ENCODE measurements at places on chromosomes 6 and 20.

GRCh38 chr6:15026832-15027231 lies 219.0 kb upstream of the JARID2 start:
- DNase-seq, result no peak

DNA sequence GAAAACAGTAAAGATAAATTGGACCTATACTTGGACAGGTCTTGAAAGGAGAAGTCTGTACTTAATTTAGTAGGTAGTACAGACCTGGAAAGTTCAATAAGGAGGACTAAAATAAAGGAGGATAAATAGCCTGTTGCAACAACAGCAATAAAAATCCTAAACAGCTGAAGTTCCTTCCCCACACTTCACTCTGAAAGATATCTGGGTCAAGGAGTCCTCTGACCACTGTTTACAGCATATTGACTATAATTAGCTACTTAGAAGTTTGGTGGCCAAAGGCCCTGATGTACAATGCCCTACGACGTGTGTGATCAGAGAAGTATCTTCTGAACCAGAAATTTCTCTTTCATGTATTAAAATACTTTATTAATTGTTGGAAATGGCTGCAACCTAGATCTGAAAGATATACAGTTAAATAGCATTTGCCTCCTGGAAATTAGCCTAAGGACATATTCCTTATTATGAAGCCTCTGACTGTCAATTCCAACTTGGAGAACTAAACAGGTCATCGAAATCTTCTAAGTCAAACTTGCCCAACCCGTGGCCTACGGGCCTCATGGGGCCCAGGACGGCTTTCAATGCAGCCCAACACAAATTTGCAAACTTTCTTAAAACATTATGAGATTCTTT lies 82.8 kb downstream of the KIF13A start:
- DNase-seq, result no peak

GRCh38 chr6:12958052-12958706 lies 241.6 kb downstream of the PHACTR1 start:
- no peak for DNase-seq

DNA sequence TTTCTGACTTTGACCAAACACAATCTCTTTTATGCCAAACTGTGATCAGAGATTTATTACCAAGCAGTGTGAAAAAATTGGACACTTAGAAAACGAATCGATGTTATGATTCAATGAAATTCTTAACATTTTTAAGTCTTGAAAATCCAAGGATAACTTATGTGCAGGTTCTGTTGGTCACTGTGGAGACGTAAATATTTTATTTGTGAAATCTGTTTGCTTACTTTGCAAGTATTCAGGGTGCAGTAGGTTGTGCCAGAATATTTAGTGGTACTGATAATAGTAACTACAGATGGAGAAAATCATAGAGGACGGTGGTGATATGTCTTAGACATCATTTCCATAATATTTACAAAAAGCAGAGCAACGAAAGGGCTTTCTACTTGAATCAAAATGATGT lies 97.3 kb downstream of the BMP2 start:
- DNase-seq, result no peak

GRCh38 chr6:44221961-44222335 lies 1.4 kb upstream of the SLC29A1 start:
- DNase-seq, result no peak

DNA sequence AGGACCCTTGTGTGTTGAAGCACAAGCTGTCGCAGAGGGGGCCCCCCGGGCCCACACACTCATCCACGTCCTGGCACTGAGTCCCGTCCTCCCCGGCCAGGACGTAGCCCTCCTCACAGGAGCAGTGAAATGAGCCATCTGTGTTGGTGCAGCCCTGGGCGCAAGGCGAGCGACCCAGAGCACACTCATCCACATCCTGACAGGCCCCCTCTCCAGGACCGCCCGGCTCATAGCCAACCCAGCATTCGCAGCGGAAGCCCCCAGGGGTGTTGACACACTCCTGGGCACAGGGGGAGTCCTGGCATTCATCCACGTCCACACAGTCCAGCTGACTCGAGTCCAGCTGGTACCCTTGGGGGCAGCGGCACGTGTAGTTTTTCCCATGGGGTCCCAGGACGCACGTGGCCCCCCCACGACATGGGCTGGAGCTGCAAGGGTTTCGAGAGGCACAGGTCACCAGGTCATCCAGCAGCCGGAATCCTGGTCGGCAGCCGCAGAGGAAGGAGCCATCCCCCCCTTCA lies 1.2 kb downstream of the CD93 start:
- no peak for DNase-seq

DNA sequence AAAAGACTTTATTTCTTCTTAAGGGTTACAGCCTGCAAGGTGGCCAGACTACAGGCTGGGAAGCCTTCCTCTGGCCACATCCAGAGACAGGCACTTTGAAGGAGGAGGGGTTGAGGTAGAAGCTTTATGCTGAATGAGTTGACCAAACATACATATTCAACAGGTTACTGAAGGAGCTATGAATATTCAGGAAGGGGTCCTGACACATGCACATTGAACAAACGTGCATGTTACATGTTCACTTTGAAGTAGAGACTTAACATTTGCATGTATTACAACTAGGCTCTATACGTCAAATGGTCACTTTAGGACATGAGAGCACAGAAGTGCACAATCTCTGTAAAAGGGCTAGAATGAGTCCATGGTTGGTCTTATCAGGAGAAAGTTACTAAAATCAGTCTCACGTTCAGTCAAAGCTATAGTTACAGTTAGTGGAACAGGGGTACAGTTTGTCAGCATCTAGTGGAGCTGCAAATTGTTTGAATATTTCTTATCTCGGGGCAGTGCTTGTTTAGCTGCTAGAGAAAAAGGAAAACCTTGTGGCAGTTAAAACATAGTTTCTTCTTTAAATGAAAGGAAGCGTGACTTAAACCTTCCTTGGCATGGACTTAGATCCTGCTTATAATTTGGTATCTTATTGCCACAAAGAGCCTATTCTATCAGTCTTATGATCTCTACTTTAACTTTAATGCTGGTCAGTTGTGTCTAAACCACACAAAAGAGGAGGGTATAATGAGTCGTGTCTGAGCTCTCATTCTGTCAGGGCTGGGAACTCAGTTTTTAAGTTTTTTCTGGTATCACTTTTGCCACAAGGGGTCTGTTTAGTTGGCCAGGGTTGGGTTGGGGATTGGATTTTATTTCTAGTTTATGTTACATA lies 4.6 kb upstream of the ZSCAN9 start:
- DNase-seq, result no peak

DNA sequence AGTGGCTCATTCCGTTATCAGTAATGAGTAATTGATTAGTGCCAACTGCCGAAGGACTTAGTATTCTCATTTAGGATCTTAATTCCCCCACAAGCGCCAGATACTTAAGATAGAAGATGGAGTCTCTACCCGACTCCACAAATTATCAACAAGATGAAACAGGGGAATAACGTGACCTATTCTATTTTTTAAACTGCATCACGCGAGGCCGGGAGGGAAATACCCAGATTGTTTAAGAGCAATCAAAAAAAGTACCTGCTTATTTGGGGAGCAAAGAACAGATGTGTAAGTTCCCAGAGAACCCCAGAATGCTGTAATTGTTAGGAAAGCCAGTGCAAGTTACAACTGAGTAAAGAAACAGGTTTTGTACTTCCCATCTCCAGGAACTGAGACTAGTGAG lies 1.1 kb upstream of the MAP3K5 start:
- DNase-seq, result no peak

DNA sequence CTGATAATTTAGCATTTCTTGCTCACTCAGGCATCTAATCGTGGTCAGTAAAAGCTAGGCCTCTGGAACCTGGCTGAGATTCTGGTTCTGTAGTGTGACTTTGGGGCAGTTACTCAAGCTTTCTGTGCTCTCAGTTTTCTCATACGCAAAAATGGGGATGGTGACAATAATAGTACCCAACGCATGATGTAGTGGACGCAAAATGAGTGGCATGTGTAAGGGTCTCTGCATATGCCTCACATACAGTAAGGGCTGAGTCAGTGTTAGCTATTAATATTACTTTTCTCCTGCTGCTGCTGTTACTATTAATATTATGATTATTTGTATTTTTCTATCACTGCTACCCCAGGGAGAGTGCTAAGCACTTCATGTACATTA lies 686 bp downstream of the GINS1 start:
- no peak for DNase-seq

DNA sequence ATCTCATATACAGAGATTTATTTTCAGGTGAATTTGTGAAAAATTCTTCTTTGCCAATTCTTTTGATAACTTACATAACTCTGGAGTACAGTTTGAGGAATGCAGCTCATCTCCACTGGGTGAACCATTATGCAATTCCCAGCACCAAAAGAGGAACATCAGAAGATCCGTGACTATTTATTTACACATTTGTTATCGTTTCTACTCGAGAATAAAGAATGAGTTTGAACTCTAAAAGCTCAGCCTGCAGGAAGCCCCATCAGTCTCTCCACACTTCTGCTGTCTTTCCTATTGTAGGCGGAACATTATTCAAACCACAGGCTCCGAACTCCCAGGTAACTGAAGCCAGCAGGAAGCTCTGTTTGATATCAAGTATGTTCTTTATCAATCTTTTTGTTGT lies 95.9 kb upstream of the IFNGR1 start:
- DNase-seq, result no peak

DNA sequence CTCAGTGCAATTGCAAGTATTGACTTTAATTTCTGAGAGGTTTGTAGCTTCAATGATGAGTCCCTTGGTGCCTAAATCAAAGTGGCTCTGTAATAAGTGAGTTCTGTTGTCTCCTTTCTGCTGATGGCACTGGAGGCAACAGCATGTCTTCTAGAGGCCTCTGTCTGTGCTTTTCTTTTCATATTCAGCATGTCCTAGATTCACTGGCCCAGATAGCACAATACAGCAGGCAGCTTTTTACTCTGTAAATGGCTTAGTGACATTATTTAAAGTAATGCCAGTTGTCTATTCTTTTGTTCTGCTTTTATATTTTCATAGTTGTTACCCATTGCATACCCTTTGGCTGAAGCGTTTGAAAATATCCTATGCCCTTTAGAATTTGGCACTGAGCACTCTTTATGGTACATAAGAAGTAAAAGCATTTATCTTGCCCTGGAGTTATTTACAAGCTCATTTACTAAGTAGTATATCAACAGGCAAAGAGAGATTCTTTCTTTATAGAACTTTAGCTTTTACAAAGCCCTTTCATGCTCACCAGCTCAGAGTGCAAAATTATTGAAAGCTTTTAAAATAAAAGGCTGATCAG lies 271.5 kb upstream of the KCNQ5 start:
- DNase-seq, result no peak
